ENCODE measurements at places on chromosomes 11 and 22.

DNA sequence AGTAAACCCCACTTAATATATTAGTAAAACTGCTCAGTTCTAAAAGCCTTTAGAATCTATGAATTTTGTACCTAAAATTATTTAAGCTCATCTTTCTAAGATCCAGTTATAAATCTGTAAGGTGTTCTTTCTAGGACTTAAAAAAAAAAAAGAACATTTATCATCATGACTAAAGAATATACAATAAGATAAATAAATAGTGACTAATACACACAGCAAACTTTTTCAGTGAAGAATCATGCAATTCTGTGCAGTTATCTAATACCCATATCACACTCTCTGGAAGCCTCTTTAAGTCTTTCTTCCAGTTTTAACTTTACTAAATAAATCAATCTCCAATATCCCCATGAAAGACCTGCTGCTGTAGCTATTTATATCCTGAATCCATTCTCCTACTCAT, 59.8 kb downstream of the CEP57 start:
- no peak for DNase-seq

- DNase-seq: no peak
Observed at GRCh38 chr11:46917109-46917761, 1.1 kb downstream of the LRP4 start.

GRCh38 chr22:46748908-46749675, 11.0 kb upstream of the CERK start:
- no peak for DNase-seq

GRCh38 chr11:15765530-15765929, 590.8 kb downstream of the SOX6 start:
- no peak for DNase-seq

- no peak for DNase-seq
Observed at GRCh38 chr22:30685178-30685577, 9.5 kb upstream of the OSBP2 start.

GRCh38 chr11:128497061-128497775, 90.1 kb downstream of the ETS1 start:
- peak; percentile 99 for DNase-seq

- no peak for DNase-seq
Observed at GRCh38 chr11:12356944-12357655, 20.3 kb upstream of the PARVA start.

GRCh38 chr11:115498354-115498753, 5.9 kb downstream of the CADM1 start:
- DNase-seq: no peak

DNA sequence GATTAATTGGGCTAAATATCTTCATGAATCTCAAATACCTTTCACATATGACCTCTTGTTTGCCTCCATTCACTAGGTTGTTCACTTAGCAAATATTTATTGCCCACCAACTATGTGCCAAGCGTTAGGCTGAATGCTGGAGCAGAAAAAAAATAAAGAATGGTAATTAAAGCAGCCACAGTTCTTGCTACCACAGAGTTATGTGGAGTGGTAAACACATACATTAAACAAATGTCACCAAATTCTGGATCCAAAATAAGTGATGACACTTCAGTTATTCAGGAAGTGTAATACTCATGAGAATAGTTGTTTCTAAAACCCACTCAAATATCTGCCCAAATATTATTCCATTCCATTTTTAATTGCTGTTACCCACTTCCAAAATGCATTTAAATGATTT, 128.4 kb downstream of the GRIA4 start:
- no peak for DNase-seq

- DNase-seq: no peak
Observed at GRCh38 chr11:7457211-7457610, 28.1 kb upstream of the OLFML1 start.

DNA sequence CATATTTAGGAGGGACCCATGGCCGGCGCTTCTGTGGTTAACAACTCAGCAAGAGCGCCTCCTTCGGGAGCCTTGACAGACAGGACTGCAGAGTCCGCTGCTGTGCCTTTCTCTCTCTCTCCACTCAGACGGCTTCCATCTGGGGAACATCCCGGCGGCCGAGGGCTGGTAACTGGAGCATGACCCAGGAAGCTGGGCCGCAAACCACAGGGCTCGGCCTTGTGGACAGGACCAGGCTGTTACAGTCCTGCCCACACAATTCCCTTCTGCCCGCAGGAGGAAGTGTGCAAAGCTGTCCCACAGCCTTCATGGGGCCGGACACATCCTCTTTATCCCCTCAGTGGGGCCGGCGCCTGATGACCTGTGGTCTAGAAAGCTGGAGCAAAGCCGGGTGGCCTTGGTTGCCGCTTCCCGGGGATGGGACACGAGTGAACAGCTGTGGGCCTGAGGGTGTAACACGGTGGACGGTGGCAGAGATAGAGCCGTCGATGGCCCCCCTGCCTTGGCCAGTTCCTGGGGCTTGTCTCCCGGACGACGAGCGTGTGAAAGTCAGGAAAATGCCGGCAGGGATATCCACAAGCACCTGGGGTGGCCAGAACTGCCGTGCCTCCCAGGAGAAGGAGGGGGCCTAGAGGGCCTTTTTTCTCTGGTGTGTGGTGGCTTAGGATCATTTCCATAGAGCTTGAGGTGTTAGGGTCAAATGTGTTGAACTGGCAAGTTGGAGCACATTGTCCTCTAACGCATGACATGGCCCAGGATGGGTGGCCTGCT, 50.1 kb downstream of the FBLN1 start:
- DNase-seq: peak; percentile 83

DNA sequence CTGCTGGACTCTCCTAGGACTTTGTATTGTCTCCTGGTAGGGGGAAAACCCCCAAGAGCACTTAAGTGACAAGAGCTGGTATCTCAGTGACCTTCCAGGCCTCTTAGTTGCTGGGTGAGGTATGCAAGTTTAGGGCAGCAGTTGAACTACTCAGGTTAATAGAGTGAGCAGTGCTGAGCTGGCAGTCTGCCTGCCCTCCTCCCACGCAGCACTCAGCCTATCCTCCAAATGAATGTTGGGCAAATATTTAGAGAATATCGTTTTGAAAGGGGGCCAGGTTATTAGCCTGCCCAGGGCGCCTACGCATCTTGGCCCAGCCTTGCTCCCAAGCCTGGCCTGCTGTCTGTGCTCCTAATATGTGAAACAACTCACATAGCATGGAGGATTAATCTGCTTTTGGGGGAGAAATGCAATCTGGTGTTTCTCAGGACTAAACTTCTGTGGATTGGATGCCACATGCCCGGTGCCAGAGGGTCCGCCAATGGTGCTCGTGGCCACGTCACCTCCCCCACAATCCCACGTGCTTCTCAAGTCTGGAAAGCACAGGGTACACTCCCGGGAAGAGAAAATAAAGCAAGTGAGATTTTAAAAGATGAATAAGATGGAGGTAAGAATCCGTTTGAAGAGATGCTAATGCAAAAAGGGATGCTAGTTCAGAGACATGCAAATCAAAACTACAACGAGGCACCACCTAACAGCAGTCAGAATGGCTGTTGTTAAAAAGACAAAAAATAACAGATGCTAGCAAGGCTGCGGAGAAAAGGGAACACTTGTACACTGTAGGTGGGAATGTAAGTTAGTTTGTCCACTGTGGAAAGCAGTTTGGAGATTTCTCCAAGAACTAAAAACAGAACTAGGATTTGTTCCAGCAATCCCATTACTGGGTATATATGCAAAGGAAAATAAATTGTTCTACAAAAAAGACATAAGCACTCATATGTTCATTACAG, 67.7 kb downstream of the SPON1 start:
- no peak for DNase-seq

DNA sequence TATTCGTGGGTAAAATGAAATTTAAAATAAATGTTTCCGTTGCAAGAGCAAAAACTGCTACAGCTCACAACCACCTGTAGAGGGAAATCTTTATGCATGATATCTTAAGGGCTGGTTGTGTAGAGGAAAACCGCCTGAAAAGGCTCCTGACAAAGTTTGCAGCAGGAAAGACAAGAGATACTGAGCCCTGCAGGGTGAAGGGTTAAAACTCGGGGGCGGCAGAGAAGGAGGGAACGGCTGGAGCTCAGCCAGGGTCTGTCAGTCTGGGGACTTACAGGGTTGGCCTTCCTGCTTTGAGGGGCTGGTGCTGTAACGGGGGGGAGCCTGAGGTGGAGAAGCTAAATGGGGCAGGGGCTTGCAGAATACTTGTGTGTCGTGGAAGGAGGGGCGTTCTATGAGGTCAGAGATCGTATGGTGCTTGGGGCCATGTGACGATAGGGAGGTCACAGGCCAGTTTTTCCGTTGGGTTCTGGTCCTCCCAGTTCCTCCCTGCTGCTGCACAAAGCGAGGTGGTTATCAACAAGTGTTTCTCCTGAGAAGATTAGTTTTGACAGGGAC, 122.9 kb upstream of the HSD17B12 start:
- no peak for DNase-seq

DNA sequence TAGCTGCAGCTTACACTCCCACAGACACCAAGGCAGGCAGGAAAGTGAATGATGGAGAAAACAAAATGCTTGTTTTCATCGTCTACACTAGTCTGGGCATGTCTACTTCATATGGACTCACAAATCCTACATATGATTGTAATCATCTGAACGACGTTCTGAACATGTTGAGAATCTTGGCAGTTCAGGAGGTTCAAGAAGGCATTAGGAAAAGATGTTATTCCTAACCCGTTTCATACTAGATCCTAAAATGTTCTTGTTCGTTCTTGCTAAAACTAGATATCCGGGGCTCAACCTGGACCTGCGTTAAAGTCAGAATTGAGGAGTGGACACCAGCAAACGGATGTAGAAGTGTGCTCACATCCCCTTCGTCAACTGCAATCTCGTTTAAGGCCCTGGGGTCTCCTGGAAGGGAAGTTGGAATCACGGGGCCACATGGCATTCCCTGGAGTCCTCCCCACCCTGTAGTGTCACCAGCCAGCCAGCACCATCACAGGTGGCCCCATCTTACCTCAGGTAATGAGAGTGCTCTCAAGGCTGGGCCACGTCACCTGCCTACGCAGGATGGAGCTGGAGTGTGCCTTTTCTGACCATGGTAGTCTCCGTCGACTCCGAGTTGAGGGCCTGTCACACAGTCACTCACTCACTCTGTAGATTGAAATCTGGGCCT, 37.3 kb downstream of the C11orf58 start:
- DNase-seq: no peak

DNA sequence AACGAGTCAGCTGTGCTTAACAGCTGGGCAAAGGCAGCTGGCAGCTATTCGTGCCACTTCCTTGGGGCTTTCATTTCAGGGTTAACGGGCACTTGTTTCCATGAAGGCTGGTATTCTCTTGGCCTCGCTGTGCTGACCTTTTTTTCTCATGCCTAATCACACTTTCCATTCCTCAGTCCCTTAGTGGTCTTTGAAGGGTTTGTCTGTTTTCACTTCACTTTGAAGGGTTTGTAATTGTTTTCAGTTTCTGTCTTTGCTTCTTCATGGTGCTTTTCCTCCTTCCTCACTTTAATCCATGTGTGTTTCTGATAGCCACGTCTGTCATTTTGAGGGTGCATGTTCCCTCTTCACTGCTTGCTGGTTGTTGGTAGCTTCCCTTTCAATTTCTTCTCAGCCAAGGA, 24.6 kb downstream of the PPIL2 start:
- DNase-seq: no peak

DNA sequence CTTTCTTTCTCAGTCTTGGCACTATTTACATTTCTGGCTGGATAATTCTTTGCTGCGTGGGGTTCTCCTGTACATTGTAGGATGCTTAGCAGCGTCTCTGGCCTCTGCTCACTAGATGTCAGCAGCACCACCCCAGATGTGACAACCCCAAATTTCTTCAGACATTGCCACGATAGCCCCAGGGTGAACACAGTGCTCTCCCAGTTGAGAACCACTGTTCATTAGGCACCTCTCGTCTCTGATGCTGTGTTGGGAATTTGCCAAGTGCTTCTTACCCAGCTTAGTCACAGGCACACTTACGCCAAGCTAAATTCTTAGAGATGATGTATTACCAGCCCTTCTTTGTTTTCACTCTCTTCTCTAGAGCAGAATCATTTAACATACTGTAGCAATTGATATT, 9.4 kb downstream of the TRIM6 start:
- peak; percentile 83 for DNase-seq

DNA sequence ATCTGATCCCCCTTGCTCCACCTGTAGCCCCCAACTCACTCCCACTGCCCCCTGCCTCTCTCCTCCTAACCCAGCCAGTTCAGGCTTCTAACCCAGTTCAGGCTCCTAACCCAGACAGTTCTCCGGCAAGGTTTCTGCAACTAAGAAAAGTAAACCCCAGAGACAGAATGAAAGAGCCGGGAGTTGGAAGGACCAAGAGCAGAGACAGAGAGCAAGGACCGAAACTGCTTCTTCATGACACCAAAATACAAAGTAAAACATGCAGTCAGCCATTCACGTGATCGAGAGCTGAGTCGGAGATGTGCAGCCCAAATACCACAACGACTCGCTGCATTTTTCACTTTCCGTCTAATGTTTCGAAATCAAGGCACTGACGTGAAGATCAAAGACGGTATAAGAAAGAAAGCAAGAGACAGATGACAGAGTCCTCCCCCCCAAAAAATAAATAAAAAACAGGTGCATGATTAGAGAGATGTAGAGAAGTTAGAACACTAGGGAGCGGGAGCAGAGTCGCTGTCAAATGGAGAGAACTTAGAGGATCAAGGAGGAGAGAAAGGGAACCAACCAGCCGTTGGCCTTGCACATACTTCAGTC, 884 bp downstream of the IL10RA start:
- no peak for DNase-seq

DNA sequence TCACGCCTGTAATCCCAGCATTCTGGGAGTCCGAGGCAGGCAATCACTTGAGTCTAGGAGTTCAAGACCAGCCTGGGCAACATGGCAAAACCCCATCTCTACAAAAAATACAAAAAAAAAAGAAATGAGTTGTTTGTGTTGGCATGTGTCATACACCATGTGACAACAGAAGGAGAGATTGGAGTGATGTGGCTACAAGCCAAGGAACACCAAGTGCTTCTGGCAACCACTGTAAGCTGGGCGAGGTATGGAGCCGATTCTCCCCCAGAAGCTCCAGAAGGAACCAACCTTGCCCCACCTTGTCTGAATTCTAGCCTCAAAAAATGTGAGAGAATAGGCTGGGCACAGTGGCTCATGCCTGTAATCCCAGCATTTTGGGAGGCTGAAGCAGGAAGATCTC, 39.1 kb upstream of the SLC35C1 start:
- DNase-seq: no peak

- DNase-seq: no peak
Observed at GRCh38 chr22:43260331-43261231, 73.6 kb upstream of the TTLL12 start.

All from astrocyte of the spinal cord (primary cell).